CD4-positive, alpha-beta T cell treated with Interleukin-15 for 1 hour (primary cell): ENCODE measurements at places on chromosomes 3 and 15.

DNA sequence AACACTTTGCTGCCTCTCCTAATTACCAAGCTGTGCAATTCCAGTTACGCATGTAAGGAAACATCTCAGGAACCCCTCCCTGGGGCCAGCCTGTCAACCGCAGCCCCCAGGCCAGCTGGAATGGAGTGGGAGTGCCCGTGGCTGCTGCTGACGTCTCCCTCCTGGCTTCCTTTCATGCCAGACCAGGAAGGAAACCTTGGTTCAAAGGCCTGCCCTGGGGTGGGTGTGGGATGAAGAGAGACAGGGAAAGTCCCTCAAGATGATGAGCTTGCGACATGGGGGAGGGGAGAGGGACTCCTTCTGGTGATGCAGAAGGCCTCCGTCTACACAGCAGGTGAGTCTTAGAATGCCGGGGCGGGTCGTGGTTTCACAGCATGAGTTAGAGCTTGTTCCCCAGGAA, 11.4 kb upstream of the CYP11A1 start:
- no peak for DNase-seq

DNA sequence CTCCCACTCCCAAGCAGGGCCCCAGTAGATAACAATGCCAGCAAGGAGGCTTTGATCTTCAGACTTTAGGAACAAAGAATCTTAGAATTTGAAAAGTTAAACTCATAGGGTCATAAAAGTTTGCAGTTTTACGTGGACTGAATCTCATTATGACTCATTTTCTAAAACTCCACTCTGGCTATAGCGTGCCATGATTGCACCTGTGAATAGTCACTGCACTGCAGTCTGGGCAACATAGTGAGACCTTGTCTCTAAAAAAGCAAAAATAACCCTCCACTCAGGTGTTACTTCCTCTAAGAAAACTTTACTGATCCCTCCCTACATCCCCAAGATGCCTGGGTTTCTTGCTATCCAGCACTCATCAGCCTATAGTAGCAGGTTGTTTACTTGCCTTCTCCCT, 104.5 kb downstream of the IL20RB start:
- DNase-seq, result no peak

- no peak for DNase-seq
Observed at GRCh38 chr3:46646700-46647099, 34.4 kb downstream of the FAM240A start.

- no peak for DNase-seq
Observed at GRCh38 chr3:112302881-112303763, 9.1 kb upstream of the SLC9C1 start.

DNA sequence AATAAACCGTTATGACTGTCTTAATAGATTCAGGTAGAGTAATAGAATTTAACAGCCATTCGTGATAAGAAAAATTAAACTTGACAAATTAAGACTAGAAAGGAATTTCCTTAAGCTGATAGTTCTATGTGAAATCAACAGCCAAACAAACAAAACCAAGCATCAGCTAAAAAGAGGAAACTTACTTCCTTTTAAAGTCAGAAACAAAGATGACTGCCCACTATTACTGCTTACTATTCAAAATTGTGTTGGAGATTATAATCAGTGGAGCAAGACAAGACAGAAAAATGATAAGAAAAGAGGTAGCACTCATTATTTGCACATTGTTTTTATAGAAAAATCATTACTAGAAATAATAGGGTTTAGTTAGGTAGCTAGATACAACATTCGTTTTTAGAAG, 13.8 kb upstream of the FAH start:
- no peak for DNase-seq

DNA sequence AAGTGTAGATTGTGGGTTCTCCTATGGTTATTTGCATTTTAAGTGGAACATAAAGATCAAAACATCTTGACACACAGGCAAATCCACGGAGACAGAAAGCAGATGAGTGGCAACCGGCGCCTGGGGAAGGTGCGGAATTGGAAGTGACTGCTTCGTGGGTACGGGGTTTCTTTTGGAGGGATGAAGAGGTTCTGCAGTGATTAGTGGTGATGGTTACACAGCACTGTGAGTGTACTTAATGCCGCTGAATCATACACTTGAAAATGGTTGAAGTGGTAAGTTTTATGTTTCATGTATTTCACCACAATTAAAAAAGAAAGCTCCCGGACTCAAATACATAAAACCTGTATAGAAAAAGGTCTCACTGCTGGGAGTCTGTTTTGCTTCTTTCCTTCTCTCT, 18.5 kb upstream of the VPS33B start:
- no peak for DNase-seq

DNA sequence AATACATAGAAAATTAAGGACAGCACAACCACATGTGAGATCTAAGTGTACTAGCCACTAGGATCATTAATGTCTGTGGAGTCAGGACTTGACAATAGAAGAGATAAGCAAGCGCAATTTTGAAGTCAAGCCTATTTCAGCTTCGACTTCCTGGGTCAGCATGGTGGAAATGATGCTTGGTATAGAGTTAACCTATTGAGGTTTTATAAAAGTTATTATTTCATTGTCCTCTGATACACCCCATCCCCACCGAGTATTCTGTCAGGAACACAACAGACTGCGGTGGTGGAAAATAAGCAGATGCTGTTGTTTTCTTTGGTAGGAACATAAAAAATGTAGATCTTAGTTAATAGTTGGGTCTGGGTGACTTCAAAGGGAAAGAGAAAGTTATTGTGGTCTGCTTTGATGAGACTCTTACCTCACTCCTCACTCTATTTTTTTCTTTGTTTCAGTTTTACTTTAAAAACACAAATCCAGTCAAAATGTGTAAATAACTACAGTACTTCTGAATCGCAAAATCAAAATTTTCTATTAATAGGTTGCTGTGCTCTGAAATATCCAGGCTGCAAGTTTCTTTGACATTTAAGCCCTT, 82.1 kb downstream of the IL5RA start:
- DNase-seq, result no peak

- no peak for DNase-seq
Observed at GRCh38 chr3:52570076-52570475, 33.7 kb downstream of the UQCC5 start.

DNA sequence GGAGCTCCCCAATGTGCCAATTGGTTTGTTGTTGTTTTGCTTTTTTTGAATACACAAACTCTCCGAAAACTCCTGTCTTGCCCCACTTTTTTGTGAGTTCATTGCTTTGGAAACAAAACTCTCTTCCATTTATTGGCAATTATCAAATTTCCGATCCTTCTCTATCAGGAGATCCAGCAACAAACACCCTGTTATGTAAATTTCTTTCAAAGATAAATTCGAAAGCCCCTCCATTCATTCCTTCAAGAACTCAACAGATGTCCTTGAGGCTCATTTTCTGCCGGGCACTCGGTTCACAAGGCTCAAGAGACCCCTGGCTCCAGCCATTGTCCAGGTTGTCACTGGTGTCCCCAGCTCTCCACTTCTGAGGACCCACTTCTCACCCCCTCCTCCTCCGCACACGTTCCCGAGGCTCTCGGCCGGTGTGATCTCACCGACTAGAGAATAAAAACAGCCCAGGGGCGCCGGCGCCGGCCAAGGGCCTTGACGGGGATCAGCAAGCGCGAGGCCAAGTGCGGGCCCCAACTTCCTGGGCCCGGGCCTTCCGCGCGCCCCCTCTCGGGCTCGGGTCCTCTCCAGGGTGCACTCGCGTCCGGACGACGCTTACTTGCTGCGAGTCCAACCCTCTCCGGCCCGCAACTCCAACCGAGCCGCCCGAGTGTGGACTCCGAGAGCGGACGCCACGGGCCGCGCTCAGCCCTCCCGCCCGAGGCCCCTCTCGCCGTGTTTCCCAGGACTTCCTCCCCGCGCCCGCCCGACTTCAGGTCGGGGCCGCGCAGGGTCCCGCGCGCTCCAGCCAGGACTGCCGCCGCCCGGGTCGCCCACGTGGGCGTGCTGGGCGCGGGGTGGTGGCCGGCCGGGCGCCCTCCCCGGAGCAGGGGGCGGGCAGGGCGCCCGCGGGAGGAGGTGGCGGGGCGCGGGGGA, 533 bp upstream of the SMAD3 start:
- DNase-seq, result peak; percentile 37

DNA sequence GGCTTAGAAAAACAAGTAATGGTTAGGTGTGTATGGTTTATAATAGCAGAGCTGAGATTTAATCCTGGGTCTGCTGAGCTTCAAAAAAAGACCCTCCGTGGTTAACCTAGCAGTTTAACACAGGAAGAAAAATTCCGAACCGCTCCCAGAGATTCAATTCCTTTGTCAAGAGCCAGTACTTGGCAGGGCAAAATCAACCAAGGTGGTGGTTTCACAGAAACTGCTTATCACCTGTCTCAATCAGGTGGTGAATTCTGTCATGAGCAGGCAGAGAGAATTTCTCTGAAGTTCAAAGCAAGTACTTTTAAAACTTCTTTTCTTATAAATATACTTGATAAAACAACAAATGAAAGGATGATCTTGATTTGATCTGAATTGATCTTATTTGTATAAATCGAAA, 17.2 kb downstream of the SYNPR start:
- DNase-seq, result no peak

- no peak for DNase-seq
Observed at GRCh38 chr15:58551084-58551763, 119.4 kb downstream of the LIPC start.

DNA sequence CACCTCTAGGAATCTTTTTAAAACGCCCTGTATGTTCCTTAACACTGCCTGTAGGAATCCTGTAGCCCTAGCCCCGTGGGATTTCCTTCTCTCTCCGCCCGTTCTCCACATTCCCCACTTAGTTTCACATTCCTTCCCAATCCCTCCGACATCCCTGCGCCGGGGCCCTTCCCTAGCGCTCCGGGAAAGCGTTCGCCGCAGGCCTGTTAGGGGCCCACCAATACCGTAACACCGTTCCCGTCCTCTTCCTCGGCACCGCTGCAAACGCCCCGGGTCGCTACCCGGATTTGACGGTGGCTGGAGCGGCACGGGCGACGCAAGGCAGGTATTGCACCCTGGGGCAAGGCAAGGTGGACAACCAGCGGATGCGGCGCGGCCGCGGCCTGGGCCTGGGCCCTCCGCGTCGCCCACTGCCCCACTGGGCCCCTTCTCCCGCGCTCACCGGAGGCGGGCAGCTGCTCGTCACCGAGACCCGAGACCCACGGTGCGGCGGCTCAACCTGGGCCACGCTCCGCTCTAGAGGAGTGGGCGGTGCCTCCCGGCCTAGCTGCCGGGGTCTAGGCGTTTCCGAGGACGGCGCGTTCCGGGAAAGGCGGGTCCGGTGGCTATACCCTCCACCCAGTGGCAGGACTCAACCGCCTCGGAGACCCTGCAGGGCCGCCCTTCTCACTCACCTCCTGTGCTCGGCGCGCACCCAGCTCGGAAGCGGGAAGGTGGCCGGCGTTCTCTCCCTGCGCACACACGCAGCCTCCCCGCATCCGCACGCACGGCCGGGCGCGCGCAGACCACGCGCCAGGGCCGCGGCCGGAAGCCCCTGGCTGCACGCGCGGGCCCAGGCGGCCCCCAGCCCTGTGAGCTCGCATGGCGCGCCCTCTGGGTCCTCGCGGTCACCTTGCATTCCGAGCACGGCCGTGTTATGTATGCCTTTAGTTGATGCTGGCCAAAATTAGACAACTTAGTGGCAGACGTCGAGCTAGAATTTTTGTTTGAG, at the start of gene B3GALNT1:
Gene B3GALNT1, minus strand, starts transcription at position 789 of the 991 bp plus-strand sequence. CDS start 18,595 bp downstream, outside the sequence.
- DNase-seq, result peak; percentile 21

- DNase-seq, result no peak
Observed at GRCh38 chr3:58946875-58947274, 103.0 kb downstream of the CFAP20DC start.

GRCh38 chr3:186930143-186930640, at the start of gene ST6GAL1:
Gene ST6GAL1 (plus strand): TSS chr3:186930526. CDS start chr3:187042704, 112,178 bp downstream.
- peak; percentile 77 for DNase-seq

GRCh38 chr3:38563070-38563885, 67.1 kb downstream of the EXOG start:
- no peak for DNase-seq

DNA sequence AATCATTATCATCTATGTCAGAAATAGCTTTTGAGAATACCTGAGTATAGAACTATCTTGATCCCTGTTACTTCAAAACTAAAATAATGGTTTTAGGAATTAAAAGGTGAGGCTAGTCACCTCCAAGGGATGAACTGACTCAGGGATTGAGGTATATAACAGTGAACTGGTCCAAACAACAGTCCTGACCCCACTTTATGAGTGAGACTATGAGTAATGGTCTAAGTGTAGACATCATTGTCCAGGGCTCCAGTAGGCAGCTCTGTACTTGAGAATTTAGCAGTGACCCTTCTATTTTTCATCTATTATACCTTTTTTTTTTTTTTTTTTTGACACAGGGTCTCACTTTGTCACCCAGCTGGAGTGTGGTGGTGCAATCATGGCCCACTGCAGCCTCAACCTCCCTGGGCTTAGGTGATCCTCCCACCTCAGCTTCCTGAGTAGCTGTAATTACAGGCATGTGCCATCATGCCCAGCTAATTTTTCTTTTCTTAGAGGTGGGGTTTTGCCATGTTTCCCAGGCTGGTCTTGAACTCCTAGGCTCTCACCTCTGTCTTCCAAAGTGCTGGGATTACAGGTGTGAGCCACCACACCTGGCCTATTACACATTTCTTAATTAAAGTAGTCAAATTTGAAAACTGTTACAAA, 36.3 kb downstream of the MLH1 start:
- DNase-seq, result no peak
